NCI-H1417 treated with DMSO at 0.1 percent for 48 hours (cell line): ENCODE measurements at places on chromosomes 7 and 10.

DNA sequence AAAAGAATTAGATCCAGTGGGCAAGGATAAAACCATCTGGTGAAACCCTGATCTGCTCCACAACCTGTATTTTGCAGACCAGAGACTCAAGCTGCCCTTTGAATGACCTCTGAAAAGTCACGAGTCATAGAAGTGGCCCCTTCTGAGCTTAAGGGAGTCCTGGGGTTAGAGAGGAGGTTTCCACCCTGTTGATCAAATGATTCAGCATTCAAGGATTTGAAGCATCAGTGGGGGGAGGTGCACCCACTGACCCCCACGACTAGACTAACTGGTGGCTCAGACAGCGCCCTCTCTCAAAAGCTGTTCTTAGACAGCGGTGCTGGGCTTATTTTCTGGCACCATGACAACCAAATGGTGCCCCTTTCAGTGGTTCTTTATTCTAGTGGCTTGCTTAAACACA lies 44.3 kb downstream of the PLCE1 start:
- no peak for DNase-seq

GRCh38 chr7:87187120-87187519 lies 32.4 kb downstream of the TMEM243 start:
- DNase-seq = no peak

DNA sequence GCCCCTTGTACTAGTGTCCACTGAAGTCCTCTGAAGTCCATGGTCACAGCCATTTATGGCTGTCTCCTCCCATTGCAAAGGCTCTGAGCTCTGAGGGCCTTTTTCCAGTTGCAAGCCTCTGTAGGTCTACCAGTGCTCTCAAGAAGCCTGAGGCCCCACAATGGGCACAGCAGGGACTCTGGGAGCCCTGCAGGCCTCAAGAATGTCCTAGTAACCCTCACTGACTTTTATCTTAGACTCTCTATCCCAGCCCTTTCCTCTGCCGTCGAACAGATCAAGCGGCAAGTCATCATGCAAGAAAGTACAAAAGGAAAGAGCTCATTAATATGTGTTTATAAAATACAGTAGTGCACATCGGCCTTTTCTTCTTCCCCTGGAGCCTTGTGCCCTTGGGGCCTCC lies 23.4 kb downstream of the VWA2 start:
- DNase-seq = no peak

DNA sequence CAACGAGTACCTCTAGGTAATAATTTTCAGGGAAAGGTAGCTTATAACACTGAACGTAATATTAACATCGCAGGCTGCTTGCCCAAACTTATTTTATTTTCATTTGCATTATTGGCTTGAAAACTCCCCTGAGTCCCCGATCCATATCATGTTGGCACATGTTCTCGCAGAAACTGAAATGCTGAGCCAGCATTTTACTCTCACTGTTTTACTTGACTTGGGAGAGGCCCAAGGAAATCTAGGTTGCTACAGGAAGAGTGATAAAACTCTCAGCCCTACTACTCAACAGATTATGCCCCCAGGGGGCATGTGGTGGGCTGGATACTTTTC lies 183.5 kb upstream of the HABP2 start:
- DNase-seq = no peak

DNA sequence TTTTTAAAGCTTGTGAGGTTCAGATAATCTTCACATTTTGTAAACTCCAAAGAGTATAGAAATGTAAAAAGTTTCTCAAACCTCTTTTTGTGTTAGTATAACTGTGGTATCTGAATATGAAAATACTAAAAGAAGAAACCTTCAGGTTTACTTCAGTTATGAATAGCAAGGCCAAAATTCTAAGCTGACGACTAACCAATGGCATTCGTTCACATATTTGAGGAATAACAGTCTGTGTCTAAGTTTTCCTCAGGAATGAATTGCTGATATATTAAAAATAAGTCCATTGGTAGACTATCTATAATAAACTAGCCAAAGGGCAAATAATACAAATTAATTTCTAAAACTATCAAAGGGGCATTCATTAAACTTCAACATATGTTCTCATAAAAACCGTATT lies 206.0 kb downstream of the CXCL12 start:
- DNase-seq = no peak
